A549 treated with Hydrocortisone at 1 μM for 4 hours (cell line): ENCODE measurements at places on chromosomes 7 and 10. TPM values are rescaled to one million over a fixed set of nuclear protein-coding genes. Genes with fewer than 3 reads are reported as not detected.

Gene PRSS37
- not detected in 5 replicates for total RNA-seq

Gene SH2D4B
- 0.03 TPM in 2 of 5 replicates, not detected in the others for total RNA-seq

Gene SKAP2
- 14.3 to 18.1 TPM (median 17.6 TPM) in 5 replicates for total RNA-seq

Gene OR2A42
- total RNA-seq = not detected in 5 replicates

Gene IFIT2
- total RNA-seq = 1.4 to 2.7 TPM (median 2.0 TPM) in 5 replicates

Gene LRRD1
- total RNA-seq = not detected in 5 replicates

Gene BLNK
- not detected in 5 replicates for total RNA-seq

Gene EGR2
- 0.21 to 0.52 TPM (median 0.28 TPM) in 5 replicates for total RNA-seq

Gene CDNF
- 0.83 to 1.3 TPM (median 1.2 TPM) in 5 replicates for total RNA-seq

Gene LIPN
- not detected in 5 replicates for total RNA-seq

Gene PLXNA4
- 0.41 to 1.3 TPM (median 0.77 TPM) in 5 replicates for total RNA-seq

Gene PEX1
- 5.6 to 7.2 TPM (median 6.5 TPM) in 5 replicates for total RNA-seq

Gene OR2A5
- not detected in 5 replicates for total RNA-seq

Gene FAM13C
- total RNA-seq = 0.14 to 0.22 TPM in 2 of 5 replicates, not detected in the others

Gene MAT1A
- 0.03 to 0.10 TPM (median 0.07 TPM) in 4 of 5 replicates, not detected in the other for total RNA-seq

Gene COL13A1
- 0.14 to 0.30 TPM (median 0.25 TPM) in 5 replicates for total RNA-seq

Gene ANKRD1
- 26.4 to 54.1 TPM (median 40.0 TPM) in 5 replicates for total RNA-seq

Gene BAG3
- 230 to 264 TPM (median 258 TPM) in 5 replicates for total RNA-seq

Gene GPRIN2
- total RNA-seq = 27.8 to 43.2 TPM (median 36.3 TPM) in 5 replicates

Gene MYOZ1
- total RNA-seq = not detected in 5 replicates

Gene KMT2E
- 13.6 to 23.2 TPM (median 18.0 TPM) in 5 replicates for total RNA-seq

Gene OR2A12
- total RNA-seq = not detected in 5 replicates

Gene OR2A7
- total RNA-seq = not detected in 5 replicates

Gene PIK3CG
- total RNA-seq = not detected in 5 replicates

Gene FAM185A
- 6.0 to 7.9 TPM (median 6.9 TPM) in 5 replicates for total RNA-seq

Gene NRAP
- total RNA-seq = not detected in 5 replicates

Gene VAX1
- total RNA-seq = 1.3 to 1.6 TPM (median 1.5 TPM) in 5 replicates

Gene UTF1
- total RNA-seq = 0.10 TPM in 1 of 5 replicates, not detected in the others

Gene C10orf53
- not detected in 5 replicates for total RNA-seq

Gene DLX6
- total RNA-seq = not detected in 5 replicates

Gene EVX1
- 0.07 to 0.22 TPM (median 0.13 TPM) in 5 replicates for total RNA-seq

Gene WDR11
- total RNA-seq = 19.3 to 29.2 TPM (median 24.2 TPM) in 5 replicates

Gene BLVRA
- total RNA-seq = 68.8 to 84.5 TPM (median 74.3 TPM) in 5 replicates
